ENCODE measurements at places on chromosomes 6 and 20.

DNA sequence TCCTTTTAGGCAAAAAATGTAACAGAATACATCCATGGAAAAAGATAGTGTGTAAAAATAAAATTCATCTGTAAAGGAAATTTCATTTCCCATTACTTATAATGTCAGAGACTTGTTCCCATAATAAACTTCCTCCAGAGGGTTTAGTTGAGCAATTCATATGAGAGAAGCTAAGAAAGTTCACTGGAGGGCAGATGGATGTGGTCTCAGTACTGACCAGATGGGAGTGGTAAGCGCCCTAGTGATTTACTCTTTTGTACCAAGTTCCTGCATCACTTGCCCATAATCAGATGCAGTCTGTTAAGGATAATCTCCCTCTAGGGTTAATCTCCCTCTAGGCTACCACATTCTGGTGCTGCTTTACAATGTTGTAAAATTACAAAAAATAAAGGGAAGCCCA, 61.7 kb downstream of the ESF1 start:
- DNase-seq = no peak

GRCh38 chr20:50053362-50054230, 59.4 kb downstream of the UBE2V1 start:
- DNase-seq = no peak

DNA sequence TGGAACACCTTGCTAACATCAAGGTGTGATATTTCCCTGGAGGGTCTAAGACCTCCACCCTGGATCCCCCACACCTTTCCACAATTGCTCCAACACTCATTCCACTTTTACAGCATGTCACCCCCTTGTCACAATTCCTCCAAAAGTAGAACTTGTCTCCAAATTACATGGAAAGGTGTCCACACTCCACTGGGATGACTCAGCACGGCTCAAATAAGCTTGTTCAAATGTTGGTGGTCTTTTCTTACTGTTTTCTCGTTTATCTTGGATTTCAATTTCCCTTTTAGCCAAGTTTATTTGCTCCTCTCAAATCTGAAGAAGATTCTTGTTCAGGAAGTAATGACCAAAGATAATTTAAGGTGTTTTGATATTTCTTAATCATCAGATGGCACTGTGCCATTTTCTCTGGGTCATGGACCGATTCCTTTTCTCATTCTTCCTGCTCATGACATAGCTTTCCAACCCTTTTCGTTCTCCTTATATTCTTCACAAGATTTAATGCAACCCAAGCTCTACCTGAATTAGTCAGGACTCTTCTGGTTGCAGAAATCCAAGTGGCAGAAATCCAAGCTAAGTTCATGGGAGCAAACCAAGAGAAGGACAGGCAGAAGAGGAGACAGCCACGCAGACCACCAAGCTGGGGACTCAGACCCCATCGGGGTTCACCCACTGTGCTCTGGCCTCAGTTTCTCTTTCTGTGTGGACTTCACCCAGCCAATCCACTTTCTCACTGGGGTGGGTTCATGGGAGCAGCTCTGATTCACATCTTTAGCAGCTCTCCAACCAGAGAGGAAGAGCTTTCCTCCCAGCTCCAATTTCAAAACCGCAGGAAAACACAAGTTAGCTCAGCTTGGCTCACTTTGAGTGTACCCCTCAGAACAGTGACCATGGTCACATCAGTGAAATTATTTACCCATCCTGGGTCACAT, 110.5 kb upstream of the CDYL start:
- DNase-seq = no peak

- no peak for DNase-seq
Measured at GRCh38 chr20:10906834-10907233, 233.0 kb upstream of the JAG1 start.

DNA sequence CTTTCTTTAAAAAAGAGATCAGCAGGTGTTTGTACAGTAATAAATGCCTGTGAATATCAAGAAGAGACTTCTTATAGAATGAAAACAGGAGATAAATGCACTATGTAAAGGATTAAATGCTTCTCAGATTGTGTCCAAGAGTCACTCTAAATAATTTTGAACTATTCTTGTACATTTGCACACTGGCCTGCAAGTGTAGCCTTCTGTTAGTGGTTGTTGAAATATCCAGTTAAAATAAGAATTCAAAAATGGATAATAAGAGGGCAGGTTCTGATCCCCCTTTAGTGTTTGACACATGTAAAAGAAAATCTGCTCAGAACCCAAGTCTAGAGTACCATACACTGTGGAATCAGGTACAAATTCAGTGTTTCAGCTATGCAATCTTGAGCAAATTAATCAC, 91.9 kb downstream of the BCAS1 start:
- DNase-seq = no peak

GRCh38 chr20:46915575-46916257, 21.1 kb downstream of the EYA2 start:
- no peak for DNase-seq

DNA sequence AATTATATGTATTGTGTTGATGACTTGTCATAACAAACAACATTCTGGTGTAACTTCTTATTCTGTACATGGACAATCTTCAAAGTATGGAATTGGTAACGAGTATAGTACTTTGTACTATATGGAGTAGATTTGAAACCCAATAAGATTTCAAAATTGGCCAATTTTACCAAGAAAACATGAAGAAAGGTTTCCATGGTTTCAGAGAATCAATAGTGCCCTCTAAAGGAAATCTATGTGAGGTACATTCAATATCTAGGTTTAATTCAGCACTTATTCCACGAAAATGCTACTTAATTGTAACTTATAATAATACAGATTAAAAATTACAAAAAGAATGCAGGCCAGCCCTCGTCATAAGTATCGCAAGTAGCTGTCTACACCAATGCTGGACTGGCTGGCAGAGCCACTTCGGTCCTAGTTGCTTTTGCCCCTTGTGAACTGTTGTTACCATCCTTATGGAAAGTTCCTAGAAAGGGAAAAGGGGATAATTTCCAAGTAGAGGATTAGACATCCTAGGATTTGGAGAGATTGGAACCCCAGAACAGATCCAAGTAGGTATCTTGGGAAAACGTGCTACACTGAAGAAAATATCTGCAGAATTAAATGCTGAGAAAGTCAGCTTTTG, 70.9 kb downstream of the LCA5 start:
- peak; percentile 21 for DNase-seq

- no peak for DNase-seq
Measured at GRCh38 chr20:49821381-49821780, 8.8 kb downstream of the SLC9A8 start.

Measured in hepatocyte (in vitro differentiated cells).